Stimulated activated CD4-positive, alpha-beta T cell treated with anti-CD3 and anti-CD28 coated beads, Interleukin-4, amount 100 ng/mL, for 4 hours (primary cell): ENCODE measurements at places on chromosomes 5 and 9.

DNA sequence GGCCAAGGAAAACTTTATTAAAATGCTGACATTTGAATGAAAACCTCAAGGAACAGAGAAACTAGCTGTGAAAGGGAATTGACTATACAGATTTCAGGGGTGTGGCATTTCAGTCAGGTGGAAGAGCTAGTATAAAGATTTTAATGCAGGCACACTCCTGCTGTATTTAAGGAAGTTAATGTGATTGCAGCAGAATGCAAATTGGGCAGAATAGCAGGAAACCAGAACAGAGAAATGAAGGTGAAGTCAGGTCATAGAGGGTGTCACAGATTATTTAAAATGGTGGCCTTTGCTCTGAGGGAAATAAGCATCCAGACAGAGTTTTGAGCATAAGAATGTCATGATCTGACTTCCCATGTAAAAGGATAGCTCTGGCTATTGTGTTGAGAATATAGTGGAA lies 898.1 kb upstream of the WWC1 start:
- no peak for DNase-seq

DNA sequence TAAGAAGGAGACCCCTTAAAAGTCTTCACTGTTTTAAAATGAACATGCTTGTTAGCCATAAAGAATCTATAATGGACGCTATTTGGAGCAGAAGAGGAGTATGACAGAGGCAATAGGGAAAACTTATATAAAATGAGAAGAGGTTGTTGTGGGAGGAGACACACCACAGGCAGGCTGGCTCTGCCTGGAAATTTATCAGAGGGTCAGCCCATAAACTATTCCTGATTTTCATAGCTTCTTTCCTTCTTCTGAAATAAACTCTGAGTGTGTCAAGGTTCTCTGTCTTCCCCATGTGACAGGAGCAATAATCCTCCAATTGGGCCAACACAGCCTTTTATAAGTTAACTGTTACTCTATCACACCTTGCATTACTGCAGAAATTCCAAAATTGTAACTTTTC lies 19.6 kb upstream of the RUSC2 start:
- DNase-seq = no peak

- DNase-seq = no peak
Measured at GRCh38 chr5:38666668-38667498, 110.4 kb upstream of the LIFR start.

DNA sequence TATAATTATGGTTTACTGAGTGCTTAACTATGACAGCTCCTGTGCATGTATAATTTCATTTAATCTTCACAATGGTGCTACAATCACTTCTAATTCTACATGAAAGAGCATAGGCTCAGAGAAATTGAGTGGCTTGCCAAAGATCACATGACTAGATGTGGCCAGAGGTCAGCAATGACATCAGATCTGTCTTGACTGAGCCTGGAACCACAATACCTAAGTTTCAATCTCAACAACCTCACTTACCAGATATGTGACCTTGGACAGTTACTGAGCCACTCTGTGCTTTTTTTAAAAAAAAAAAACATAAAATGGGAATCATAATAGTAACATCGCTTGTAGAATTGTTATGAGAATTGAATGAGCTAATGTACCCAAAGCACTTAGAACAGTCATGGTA lies 130.7 kb downstream of the TRIM32 start:
- no peak for DNase-seq

DNA sequence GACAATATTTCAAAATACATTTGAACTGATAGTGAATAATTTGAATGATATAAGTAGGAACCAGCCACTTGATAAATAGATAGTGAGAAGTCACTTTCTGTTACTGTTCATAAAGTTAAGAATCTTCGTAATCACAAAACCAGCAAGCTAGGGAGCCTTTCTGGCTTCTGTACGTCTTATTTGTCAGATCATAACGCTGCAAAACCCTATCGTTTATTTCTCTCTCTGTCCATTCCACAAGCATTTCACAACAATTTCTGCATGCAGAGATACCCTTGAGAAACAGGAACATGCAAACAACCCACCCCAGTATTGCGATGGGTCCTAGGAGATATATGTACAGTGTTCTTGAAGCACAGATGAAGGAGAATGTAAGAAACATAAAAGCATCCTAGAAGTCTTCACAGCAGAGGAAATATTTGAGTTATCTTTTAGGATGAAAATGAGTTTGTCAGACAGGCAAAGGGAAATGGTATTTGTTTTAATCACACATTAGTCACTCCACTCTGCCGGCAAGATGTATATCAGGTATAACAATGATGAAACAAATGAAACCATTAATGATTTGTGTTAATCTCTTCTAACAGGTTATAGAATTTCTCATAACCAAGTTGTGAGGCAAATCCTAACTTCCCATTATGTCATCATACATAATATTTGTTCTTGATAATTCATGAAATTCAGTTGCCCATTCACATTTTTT lies 668.7 kb upstream of the FTMT start:
- DNase-seq = no peak

DNA sequence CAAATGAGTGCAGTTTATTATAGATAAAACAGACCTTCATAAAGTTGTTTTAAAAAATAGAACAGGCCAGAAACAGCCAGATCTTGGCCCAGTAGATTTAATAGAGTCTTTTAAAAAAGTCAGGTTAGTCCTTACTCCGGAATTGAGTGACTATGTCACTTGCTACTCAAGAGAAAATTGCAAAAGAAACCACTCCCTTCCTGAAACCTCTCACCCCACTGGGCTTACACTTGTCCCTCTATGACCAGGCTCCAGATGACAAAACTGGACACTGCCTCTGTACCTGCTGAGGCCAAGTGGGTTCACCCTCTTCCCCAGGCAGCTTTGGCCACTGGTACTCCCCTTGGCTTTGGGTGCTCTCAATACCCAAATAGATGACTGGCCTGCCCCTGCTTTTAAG lies 357.2 kb upstream of the TRPC7 start:
- DNase-seq = no peak

DNA sequence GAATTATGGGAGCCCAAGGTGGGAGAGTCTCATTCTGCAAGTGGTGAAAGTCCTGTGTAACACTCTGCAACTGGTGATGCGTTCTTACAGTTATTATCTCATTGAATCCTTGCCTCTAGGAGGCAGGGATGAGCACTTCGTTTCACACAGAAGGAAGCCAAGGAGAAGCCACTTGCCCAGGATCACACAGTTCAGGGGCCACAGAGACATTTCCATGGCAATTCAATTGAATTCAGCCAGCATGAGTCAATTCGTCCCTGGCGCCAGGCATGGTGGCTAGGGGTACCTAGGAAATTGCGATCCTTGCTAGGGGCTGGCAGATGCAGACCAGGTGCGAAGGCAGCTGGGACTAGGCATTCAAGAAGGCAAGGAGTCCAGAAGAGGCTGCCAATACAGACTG lies 26.2 kb downstream of the LHX2 start:
- DNase-seq = no peak

- DNase-seq = peak; percentile 77
Measured at GRCh38 chr5:172114875-172115422, 73.1 kb downstream of the STK10 start.

- DNase-seq = no peak
Measured at GRCh38 chr9:26412446-26412845, 480.2 kb downstream of the CAAP1 start.

- no peak for DNase-seq
Measured at GRCh38 chr5:96388176-96388575, 44.9 kb downstream of the PCSK1 start.

DNA sequence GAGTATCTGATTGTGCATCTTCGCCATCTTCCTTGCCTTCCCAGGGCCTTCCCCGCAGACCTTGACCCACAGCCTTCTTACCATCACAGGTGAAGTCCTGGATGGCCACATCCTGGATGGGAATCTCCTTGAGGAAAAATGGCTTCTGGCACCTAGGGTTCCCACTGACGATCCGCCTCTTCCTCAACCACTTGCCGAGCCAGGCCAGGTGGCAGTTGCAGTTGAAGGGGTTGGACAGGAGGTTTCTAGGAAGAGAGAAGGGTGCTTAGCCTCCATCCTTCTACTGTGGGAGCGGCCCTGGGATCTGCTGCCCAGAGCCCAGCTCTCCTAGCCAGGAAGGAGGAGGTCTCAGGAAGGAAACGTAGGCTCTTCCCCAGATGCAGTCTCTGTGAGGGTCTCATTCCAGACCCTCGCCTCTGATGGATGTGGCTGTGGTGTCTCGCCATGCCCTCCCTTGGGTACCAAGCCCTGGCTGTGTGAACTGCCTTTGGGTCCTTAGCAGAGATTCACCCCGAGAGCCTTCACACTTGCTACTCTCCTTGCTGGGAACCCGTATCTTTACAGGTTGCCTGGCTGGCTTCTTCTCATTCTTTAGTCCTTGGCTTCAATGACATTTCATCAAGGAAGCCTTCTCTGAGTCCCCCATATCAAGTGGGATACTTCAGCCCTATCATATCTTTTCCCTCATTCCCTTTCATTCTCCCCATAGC lies 170.4 kb upstream of the PANK3 start:
- no peak for DNase-seq

DNA sequence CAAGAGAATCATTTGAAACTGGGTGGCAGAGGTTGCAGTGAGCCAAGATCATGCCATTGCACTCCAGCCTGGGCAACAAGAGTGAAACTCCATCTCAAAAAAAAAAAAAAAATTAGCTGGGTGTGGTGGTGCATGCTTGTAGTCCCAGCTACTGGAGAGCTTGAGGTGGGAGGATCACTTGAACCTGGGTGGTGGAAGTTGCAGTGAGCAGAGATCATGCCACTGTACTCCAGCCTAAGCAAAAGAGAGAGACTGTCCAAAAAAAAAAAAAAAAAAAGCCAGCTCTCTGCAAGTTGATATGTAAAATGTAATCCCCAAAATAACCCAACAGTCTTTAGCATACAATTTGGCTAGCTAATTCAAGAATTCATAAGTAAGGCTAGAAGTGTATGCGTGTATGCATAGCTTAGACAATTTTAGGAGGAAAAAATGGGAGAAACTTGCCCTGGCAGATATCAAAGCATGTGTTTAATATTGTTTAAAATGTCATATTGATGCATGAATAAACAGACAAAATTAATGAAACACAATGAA lies 36.3 kb downstream of the C5orf22 start:
- no peak for DNase-seq

DNA sequence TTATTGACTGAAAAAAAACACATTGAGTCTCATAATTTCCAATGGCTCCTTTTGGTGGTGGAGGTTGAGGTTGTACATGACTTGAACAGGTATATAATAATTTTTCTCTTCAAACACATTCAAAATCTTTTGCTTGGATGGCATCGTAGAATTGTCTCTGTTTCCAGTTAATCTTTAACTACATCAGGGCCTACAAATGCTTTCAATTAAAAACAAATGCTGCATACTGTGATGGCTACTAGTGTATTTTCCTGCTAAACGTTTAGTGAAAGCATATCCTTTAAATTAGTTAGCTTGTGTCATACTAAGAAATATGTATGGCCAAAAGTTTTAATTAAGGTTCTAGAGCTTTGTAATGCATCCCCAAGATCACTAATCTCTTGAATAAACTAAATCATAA lies 313.8 kb downstream of the SLF1 start:
- DNase-seq = no peak

DNA sequence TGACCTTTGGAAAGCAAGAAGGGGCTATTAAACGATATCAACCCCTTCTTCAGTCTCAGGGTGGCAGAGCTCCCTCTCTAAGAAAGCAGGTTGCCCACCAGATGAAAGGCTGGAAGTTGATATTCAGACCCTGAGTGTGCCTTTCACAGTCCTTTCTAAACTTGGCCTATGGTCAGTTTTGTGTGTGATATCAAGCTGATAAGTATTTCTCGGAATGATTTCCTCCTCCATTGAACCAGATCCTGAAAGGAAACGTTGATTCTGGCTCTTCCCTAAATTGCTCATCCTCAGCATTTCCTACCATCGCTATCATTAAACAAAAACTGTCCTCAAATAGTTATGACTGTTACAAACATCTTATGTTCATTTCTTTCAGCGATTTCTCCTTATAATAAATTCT lies 130.4 kb downstream of the CEMIP2 start:
- no peak for DNase-seq

GRCh38 chr5:154190595-154191304 lies at the start of gene GALNT10:
GALNT10 (plus strand) TSS chr5:154190733; CDS start chr5:154190867, 134 bp downstream.
- DNase-seq = peak; percentile 46

- DNase-seq = no peak
Measured at GRCh38 chr5:142289708-142290576, 34.9 kb downstream of the SPRY4 start.
